H54 (cell line): ENCODE measurements at places on chromosomes 12 and 14.

DNA sequence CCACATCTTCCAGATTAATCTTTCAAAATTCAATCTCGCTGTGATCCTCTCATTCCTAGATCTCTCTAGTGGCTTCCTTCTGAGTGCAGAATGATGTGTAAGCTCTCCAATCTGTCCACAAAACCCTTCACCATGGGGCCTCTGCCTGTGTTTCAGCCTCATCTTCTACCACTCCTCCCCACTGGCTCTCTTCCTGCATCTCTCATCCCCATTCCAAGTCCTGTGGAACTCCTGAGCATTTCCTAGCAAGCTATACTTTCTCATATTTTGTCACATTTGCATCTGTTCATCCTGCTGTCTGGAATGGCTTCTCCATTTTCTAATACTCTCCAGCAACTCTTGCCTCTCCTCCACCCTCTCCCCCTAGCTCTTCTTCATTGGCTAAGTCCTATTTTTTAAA lies 242.0 kb upstream of the DAAM1 start:
- DNase-seq, result no peak

DNA sequence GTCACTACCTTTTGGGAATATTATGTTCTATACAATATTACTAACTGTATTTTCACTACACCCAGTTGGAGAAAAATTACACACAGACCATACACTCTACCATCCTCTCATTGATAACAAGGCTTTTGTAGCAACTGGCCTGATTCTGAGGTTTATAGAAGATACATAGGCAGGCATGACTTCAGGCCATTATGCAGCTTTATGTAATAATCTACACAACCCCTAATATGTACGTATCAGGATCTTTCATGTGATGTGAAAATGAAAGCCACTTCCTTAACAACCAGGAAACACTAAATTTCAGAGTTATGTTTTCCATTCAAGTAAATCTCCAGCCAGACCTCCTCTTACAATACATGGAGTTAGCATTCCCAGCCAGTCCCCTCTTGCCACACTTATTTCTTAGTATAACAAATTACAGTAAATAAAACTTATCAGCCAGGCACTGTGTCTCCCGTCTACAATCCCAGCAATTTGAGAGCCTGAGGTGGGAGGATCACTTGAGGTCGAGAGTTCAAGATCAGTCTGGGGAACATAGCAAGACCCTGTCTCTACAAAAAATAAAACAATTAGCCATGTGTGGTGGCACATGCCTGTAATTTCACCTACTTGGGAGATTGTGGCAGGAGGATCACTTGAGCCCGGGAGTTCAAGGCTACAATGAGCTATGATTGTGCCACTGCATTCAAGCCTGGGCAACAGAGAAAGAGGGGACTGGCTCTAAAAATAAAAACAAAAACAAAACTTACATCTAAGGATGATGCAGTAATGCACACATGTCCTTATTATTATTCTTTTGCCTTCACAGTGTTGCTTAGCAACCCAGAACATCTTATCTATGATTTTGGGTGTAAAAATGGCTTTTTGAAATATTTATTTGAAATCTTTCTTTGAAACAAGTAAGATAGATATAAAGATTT lies 10.4 kb upstream of the OSBPL8 start:
- no peak for DNase-seq

DNA sequence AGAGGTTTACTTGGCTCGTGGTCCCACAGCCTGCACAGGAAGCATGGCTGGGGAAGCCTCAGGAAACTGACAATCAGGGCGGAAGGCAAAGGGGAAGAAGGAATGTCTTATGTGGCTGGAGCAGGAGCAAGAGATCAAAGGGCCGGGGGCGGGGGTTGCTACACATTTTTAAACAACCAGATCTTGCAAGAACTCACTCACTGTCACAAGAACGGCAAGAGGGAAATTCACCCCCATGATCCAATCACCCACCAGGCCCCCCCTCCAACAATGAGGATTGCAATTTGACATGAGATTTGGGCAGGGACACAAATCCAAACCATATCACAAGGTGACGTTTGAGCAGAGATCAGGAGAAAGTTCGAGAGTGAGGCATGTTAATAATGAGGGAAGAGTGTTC lies 163.7 kb upstream of the RPH3A start:
- DNase-seq, result no peak

DNA sequence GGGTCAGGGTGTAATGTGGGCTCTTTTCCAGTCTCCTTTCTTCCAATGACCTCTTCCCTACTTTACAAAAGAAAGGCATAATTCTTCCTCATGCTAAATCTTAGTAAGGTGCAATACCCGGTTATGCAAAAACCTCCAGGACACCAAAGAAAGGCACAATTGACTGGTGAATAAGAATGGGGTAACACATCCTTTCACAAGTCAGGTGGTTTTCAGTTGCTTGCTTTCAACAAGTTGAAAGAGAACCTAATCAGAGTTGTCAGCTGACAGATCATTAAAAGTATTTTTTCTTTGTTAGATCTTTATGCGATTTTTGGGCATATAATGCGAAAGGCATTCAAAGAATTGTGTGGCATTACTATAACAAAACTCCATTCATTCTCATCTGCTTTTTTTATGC lies 1.3 kb upstream of the AEBP2 start:
- DNase-seq, result no peak

DNA sequence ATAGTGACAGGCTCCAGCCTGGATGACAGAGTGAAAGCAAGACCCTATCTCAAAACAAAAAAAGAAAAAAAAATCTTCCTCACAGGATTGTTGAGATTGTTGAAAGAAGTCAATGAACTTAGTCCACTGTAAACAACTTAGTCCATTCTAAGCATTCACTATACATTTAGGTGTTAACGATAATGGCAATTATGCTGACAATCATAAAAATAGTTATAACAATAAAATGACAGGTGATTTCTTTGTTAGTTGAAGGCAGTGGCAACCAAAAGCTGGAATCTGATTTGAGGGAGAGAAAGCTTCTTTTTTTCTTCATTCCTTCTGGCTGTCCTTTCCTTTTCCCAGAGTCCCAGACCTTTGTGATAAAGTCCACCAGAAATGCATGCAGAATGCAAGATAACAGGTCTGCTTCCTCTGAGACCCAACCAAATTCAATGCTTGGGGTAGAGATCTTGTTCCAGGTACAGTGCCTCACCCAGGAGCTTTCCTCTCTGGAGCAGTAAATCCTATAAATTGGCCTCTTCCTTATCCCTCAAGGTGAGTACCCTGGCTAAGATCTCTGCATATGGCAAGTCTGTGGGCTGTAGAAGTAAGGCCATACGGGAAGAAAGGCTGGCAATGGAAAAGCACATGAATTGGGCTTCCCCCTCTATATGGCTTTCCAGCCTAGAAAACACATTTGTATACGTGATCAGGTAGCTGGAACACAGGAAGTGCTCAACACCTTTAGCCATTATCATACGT lies 52.5 kb downstream of the PAX9 start:
- DNase-seq, result no peak

DNA sequence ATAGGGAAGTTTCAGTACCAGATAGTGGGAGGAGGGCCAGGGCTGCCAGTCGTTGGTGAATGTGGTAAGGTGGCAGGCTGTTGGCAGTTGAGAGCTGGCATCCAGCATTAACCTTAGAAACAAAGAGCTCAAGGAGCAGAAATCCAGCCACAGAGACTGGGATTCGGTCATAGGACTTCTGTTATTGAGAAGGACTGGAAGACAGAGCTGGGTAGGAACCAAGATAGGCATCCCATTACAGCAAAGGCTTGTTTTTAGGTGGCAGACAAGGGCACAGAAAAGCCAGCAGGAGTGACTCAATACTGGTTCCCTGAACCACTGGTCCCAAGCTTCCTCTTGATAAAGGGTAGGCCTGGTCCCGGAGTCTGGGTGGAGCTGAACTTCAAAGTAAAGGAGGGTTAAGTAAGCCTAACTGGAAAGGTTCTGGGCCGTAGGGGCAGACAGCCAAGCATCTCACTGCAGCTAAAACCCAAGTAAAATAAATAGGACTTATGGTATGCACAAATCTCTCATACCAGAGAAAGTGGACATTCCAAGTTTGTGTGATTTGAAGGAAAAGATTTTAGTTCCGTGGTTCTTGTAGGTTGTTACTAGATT lies 147.9 kb downstream of the ETV6 start:
- DNase-seq, result no peak

GRCh38 chr12:291153-291723 lies 28.6 kb upstream of the SLC6A13 start:
- DNase-seq, result no peak

GRCh38 chr12:124616394-124617221 lies 49.2 kb upstream of the NCOR2 start:
- DNase-seq, result no peak

DNA sequence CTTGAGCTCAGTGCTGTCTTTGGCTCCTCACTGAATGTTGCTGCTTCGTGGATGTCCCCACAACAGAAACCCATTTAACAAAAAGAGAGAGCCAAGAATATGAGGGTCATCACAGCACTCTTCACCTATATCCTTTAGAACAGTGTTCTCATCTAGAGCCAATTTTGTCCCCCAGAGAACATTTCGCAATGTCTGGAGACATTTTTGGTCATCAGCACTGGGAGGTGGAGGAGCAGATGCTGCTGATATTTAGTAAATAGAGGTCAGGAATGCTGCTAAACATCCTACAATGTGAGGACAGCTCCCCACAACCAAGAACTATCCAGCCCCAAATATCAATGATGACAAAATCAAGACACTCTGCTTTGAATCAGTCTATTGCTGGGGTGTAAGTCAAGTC lies 92.5 kb downstream of the BBS10 start:
- DNase-seq, result no peak
